ENCODE measurements at places on chromosomes 3 and 15. TPM values are rescaled to one million over a fixed set of nuclear protein-coding genes. Genes with fewer than 3 reads are reported as not detected.

The ITGA11 gene
- total RNA-seq: 2.9 TPM

The GNB5 gene
- 15.2 TPM for total RNA-seq

The AP3B2 gene
- total RNA-seq: 2.5 TPM

The ZNF80 gene
- total RNA-seq: 0.49 TPM

The ZXDC gene
- 27.5 TPM for total RNA-seq

The SLC28A1 gene
- total RNA-seq: not detected

The CACNA2D2 gene
- total RNA-seq: not detected

Measured in subcutaneous adipose tissue (tissue), 4 donors.